Heart right ventricle (tissue), 16 donors: ENCODE measurements at places on chromosomes 16 and 17. TPM values are rescaled to one million over a fixed set of nuclear protein-coding genes. Genes with fewer than 3 reads are reported as not detected.

GRCh38 chr16:86593913-86594620, 15.7 kb downstream of the FOXL1 start:
- DNase-seq = no peak

GRCh38 chr16:29987371-29988085, 7.9 kb downstream of the HIRIP3 start:
- DNase-seq = no peak

GRCh38 chr16:49594685-49595498, 221.3 kb downstream of the C16orf78 start:
- DNase-seq = no peak

- no peak for DNase-seq
Measured at GRCh38 chr17:77923776-77924513, 34.6 kb upstream of the TNRC6C start.

DNA sequence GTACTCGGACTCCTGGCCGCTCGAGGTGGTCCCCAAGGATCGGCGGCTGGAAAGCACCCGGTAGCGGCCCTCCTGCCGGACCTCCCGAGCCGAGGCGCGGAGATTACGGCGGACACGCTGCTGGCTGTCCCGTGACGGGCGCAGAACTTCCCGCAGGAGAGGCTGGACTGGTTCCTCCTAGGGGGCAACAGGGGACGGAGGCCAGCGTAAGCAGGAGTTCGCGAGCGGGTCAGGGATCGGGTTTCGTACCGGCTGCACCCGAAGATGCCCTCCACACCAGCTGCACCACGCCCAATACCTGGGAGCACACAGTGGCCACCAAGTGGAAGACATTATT, 341 bp downstream of the SLC7A6OS start:
- peak; percentile 28 for DNase-seq

The PHOSPHO1 gene
- total RNA-seq = 0.22 TPM

GRCh38 chr17:77465358-77466041, 324.7 kb downstream of the SEC14L1 start:
- DNase-seq = peak; percentile 36
